NCI-H345 (cell line): ENCODE measurements at places on chromosomes 16 and 17.

GRCh38 chr16:16033208-16033717, 83.8 kb downstream of the ABCC1 start:
- DNase-seq: no peak

DNA sequence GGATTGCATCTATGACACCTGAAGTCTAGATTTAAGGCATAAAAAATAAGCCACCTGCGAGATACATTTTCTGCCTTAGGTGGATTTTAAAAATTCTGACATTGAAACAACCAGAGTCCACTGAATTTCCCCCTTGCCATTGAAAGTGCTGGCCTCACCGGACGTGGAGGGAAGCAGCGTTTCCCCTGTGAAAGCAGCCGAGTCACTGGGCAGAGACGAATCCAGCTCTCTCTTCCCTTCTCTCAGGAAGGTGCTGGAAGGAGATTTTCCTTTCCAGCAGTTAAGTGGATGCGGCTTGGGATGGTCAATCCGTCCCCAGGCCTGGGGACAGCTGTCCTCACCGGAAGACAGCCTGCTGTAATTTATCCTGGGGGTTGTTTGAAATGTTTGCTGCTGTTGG, 270.9 kb upstream of the FOXF1 start:
- no peak for DNase-seq

DNA sequence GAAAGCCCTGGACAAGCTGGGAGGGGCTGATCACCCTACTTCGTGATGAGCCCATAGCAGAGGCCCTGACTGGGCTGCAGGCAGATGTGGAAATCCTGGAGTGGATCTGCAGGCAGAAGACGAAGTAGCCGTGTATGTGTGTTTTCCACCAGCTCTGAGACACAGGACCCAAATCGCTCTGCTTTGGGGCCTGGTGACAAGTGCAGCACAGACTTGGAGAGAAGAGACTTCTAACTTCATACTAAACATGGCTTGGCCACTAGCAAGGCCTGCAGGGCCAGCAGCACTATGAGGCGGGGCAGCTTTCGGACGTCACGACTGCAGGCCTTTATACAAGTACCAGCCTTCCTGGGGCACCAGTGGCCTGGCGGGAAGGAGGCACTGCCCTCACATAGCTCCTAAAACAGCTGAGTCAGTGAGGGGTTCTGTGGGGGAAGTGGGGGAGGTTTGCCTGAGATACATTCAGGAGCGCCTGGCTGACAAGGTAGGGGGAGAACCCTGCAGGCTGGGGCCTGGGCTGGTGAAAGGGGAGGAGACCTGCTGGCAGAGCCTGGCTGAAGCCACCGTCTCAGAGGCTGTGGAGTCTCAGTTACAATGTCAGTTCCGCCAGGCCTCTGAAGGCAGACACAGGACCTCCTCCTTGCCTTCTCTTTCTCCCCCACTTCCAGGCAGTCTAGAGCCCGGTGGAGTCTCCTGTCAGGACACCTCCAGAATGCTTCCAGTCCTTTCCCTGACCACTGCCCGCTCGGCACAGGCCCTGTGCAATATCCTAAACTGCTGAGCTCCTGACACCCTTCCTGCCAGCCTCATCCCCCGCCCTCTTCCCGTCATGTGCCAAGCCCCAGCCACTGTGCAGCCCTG, 73.4 kb downstream of the WSB1 start:
- DNase-seq: no peak

GRCh38 chr17:46785696-46786095, 32.8 kb downstream of the WNT3 start:
- no peak for DNase-seq

DNA sequence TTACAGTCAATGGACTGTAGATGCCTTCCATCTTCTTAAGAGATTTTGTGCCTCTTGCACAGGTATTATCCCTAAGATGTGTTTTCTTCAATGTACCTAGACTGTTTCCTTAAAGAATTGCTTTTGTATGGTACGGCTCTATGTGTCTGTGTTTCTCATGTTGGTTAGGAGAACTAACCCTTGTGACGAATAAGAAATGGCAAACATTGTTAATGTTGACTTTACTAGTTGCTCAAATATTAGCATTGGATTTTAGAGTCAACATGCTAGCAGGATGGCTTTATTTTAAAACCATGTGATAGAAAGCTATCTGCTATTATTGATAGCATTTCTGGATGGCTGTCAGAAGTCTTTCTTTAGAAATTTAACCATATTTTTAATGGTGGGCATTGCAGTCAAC, 34.5 kb downstream of the WWOX start:
- DNase-seq: peak; percentile 44

DNA sequence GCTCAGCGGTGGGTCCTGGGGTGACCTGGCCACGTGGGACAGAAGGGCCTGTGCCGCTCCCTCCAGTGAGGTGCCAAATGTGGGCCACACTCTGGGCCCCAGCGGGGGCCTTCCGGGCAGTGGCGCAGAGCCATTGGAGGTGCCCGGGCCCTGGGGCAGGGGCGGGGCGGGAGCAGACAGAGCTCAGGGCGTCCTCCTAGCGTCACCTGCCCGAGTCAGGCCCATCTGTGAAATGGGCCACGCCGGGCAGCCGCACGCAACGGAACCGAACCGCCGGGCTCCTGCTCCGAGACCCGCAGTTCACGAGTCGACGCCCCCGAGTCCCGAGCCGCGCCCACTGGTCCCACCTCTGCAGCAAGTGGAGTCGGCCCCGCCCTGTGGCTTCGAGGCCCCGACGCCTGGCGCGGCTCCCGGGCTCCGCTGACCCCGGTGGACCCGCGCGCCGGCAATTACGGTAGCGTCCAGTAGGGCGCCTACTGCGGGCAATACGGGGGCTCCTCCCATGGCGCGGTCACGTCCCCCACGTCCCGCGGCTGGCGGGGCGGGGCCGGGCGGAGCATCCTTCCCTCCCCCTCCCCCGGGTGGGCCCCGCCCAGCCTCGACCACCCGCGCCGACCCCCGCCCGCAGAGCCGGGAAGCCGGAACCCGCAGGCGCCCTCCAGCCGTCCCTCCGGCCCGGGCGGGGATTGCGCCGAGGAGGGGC, 1.9 kb downstream of the SLC16A3 start:
- DNase-seq: peak; percentile 50

DNA sequence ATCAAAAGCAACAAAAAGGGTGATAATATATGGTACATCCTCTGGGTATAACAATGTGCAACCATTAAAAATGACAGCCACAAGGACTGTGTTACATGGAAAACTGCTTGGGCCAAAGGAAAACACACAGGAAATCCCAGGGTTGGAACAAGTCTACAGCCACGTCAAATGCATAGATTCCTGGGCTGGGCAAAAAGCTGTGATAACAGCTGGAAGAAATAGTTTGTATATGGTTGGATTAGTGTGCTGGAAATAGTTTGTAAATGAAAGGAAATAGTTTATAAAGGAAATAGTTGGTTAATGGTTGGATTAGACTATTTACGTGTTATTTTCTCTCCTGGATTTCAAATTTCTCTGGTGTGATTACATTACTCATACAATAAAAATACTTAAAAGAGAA, 2.6 kb downstream of the HSD17B2 start:
- DNase-seq: no peak

DNA sequence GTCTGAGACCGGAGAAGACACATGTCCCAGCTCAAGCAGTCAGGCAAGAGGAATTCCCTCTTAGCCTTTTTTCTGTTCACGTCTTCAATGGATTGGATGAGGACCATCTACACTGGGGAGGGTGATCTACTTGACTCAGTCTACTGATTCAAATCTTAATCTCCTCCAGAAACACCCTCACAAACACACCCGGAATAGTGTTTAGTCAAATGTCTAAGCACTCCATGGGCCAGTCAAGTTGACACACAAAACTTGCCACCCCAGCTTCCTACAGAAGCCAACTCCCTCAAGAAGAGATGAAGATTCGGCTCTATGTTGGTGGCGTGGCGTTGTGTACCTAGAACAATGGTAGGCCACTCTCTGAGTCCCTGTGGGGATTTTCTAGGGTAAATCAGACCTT, 22.5 kb upstream of the NKD1 start:
- no peak for DNase-seq

- no peak for DNase-seq
Observed at GRCh38 chr16:19136549-19137196, 22.9 kb downstream of the ITPRIPL2 start.

DNA sequence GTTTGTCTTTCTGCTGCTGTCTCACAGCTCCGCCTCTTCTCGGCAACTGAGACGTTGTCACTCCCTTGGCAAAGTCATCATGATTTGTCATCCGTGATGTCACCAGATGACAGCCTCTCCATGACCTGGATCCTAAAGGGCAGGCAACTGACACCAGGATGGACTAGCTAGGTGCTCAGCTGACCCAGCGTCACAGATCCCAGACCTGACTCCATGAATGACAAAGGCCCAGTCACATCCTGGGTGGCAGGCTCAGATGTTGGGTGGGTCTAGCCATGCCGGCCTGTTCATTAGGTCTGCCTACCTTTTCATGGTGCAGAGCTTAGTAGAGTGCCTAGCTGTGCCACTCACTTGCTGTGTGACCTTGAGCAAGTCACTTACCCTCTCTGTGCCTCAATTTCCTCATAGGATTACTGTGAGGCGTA, 3.8 kb upstream of the TMEM238L start:
- no peak for DNase-seq

DNA sequence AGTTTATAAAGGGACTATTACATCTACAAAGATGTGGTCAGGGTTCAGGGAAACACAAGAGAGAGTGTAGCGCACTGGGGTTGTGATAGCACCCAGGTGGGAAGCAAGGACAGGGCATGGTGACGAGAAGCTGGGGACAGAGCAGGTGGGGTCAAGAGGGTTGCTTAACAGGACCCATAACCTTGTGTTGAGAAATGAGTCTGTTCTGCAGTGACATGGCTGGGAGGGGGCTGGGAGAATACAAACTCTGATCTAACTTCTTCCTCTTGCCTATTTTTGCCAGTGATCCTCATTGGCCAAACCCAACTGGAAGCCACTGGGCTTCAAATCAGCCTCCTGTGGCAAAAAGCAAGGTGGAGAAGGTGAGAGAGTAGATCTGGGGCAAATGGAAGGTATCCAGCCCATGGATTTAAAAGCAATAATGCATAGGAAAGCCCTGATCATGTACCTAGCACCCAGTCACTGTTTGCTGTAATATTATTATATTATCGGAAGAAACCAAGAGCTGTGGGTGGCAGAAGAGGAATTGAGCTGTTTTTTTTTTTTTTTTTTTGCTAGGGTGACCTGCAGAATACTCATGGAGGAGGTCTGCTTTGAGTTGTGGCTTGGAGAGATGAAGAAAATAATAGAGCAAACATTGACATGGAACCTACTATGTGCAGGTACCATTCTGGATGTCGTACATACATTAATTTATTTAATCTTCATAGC, 76.9 kb upstream of the ZFHX3 start:
- DNase-seq: no peak

DNA sequence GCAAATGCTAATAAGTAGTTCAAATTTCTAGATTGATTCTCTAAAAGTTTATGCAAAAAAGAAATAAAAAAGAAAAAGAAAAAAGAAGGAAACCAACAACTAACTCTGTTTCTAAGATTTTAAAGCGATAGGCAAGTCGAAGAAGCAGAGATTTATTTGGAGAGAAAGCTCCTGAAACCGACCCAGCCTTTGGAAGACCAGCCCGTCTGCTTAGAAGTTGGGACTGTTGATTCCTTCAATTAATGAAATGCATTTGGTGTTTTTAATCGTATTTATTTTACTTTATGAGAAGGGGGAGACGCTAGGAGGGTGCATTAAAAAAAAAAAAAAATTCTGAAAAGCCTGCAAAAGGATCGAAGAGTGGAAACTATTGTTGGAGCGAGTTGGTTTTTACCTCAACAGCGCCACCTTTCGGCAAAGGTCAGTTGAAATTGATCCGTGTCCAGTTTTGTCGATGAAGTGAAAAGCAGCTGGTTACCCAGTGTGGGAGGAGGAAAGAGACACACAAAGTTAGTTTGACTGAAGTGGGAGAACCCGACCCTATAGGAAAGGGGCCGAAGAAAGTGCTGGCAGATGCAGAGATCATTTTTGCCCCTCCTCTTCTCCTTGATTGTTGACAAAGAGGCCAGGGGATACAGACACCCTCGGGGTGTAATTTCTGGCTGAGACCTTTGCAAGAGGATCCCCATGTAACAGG, 1.5 kb upstream of the MAF start:
- peak; percentile 64 for DNase-seq

- DNase-seq: no peak
Observed at GRCh38 chr17:15890279-15890892, 54.5 kb upstream of the ADORA2B start.

GRCh38 chr17:67227488-67227887, 17.5 kb downstream of the HELZ start:
- DNase-seq: no peak

DNA sequence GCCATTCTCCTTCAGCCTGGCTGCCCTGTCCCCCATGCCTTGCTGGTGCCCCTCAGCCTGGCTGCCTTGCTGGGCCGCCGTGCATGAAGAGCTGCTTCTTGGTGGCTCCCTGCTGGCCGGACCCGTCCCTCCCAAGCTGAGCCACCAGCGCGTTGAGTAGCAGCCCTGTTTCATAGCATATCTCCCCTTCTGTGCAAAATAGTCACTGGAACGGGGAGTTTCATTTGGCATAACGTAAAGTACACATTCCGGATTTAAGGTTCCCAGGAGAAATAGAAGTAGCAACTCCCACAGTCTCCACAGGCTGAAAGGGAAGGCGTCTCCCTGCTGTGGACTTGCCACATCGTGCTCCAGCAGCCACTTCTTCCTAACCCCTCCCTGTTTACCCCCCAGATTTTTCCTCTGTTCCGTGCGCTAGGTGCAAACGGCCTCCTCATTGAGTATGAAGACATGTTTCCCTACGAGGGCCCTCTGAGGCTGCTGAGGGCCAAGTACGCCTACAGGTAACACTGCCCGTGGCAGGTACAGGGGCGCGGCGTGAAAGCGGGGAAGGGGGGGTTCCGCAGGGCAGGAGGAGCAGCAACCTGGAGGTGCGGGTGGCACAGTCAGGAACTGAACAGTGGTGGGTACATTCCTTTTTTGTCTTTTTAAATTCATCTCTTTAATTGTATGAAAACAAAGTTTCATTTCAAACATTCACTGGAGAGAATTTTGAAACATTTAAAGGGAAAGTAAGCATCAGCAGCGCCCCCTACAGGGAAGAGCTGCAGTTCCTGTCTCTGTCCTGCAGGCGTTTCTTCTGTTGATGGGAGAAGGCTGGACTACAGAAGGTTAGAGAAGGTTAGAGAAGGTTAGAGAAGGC, 5.8 kb upstream of the OGFOD3 start:
- peak; percentile 17 for DNase-seq

GRCh38 chr16:13291591-13292333, 390.4 kb downstream of the SHISA9 start:
- DNase-seq: no peak

DNA sequence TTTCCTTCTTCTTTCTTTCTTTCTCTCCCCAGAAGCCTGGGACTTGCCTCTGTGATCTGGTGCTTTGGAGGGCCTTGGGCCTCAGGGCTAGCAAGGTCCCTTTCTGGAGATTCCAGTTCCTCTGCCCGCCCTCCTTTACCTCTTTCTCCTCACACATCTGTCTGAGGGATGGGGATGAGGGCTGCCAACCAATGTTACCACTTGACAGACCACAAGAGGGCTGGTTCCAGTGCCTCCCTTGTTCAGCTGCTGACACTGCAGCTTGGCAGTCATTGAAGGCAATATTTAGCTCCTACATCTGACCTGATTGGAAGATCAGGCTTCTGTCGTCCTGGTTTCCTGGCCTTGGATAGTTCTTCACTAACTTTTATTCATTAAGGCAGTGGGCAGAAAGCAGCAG, 3.6 kb upstream of the ZNF652 start:
- no peak for DNase-seq
